ENCODE measurements at places on chromosomes 3 and 15.

GRCh38 chr3:119783883-119784282, 2.0 kb downstream of the NR1I2 start:
- DNase-seq: no peak

DNA sequence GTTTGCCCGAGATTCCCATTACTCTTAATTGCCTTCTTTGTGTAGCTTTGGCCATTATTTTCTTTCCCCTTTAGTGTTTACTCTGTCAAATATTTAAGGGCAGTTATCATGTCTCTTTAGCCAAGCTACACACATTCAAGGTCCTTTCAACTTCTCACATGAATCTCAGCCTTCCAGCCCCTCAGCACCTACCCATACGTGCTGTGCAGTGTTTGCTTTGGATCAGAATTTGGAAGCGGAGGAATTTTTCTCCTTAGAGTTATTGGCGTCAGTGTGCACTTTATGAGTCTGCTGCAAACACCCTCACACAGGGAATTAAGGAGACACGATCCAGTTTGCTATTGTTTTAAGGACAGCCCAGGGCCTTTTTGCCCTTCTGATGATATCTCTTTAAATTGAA, 231.6 kb downstream of the CACNA2D3 start:
- DNase-seq: no peak

DNA sequence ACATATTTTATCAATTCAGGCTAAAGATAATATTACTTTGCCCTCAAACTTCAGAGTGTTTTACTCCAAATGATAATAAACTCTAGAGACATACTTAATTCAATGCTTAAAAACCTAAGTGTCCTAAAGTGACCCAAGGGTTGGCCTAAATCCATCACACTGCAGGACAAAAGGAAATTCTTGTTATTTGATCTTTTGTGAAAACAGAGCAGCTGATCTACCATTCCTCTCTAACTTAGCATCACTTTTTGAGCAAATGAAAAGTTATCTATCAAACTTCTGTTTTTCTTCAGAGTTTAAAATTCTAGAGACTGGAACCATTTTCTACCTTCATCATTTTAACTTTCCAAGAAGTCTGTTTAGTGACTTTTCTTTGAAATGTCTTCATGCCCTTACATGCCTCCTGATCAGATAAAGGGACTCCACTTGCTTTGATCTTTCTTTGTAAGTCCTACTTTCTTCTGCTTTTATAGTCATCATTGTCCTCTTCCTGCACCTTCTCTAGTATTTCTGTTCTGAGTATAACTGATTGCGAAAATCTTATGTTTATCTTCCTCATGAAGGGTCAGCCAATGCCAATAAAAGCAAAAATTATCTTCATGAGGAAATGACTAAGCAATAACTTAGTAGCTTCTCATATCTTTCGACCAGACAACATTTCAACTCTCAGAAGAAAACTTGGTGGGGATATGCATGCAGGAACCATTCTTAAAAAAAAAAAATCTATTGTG, 378.7 kb upstream of the TGFBR2 start:
- no peak for DNase-seq

DNA sequence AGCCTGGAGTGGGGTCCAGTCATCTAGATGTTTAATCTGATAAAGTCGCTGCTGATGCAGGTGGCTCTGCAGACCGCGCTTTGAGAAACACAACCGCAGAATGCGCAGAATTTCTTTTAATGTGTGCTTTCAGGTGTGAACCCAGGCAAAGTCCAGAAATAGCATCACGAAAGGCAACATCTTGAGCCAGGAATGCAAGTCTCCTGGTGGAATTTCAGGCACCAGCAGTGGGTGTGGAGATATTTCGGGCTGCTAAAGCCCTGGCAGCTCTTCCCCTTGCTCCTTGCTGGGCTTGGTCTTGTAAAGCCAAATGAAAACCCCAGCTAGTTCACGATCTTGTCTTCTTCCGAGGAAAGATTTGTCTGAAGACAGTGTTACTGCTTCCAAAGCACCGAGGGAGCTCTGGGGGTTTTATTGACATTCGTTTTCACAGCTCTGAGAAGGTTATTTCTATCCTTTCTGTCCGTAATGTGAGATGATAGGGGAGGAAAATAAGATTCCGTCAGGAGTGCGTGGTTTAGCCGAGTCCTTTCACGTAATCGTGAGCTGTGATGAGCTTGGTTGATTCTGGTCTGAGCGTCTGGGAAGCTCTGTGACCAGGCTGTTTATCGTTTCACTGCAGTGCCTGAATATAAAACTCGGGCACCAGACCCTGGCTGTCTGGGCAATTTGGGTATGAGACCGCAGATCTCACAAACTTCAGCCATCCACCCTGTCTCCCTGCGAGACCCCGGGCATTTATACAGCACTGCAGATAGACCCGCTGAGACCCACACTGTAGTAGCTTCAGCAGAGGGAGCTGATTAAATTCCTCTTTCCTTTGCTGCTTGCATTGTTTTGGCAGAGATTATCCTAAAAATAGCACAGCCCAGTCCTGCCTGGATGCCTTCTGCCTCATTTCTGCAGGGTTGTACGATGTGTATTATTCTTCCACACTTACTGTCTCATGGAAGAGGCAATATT, 67.0 kb upstream of the SLC25A26 start:
- DNase-seq: no peak

DNA sequence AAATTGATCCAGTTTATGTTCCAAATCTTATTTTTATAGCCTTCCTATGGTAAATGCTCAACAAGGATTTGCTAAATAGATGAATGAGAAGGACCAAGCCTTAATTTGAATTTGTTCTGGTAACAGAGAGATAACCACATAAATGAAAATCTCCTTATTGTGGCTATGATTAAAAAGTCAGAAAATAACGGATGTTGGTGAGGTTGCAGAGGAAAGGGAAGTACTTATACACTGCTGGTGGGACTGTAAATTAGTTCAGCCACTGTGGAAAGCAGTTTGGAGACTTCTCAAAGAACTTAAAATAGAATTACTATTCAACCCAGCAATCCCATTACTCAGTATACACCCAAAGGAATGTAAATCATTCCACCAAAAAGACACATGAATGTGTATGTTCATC, 26.2 kb downstream of the AAGAB start:
- no peak for DNase-seq

GRCh38 chr15:69134791-69135190, 25.6 kb upstream of the GLCE start:
- DNase-seq: no peak

GRCh38 chr15:39657668-39658067, 76.8 kb downstream of the THBS1 start:
- DNase-seq: no peak

All from activated effector memory CD4-positive, alpha-beta T cell treated with Interleukin-2 at 50 U/mL for 16 hours (primary cell).